ENCODE measurements at places on chromosomes 5 and 9. TPM values are rescaled to one million over a fixed set of nuclear protein-coding genes. Genes with fewer than 3 reads are reported as not detected.

- no peak for DNase-seq
These were observed 336.1 kb downstream of the DRD1 start for GRCh38 chr5:175107865-175108264.

MOB3B gene
- 22.0 TPM for total RNA-seq

FAM153A gene
- total RNA-seq, result 33.3 TPM

GALT gene
- 60.7 TPM for total RNA-seq

NMUR2 gene
- not detected for total RNA-seq

TPM2 gene
- 41.1 TPM for total RNA-seq
